ENCODE measurements at places on chromosomes 13 and 19. TPM values are rescaled to one million over a fixed set of nuclear protein-coding genes. Genes with fewer than 3 reads are reported as not detected.

Gene TEX101
- total RNA-seq: not detected

Gene KLC3
- not detected for total RNA-seq

DNA sequence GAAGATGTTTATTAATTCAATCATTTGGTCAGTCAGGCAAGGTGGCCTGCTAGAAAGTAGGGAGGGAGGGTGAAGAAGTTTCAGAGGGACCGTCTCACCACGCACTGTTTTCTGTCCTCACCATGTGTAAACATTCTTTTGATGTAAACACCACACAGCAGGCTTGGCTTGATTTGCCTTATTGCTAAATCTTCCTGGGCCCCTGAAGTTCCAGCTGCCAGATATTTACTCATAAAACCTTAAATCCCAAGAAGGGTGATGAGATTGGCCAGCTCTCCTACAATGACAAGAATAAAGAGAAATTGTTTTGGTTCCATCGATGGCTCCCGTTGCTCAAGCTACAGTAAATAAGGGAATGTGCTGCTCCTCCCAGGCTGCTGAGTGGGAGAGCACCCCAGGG lies 198.2 kb upstream of the TMTC4 start:
- DNase-seq: no peak

GRCh38 chr13:69948016-69948415 lies 159.6 kb upstream of the ATXN8OS start:
- DNase-seq: no peak

DNA sequence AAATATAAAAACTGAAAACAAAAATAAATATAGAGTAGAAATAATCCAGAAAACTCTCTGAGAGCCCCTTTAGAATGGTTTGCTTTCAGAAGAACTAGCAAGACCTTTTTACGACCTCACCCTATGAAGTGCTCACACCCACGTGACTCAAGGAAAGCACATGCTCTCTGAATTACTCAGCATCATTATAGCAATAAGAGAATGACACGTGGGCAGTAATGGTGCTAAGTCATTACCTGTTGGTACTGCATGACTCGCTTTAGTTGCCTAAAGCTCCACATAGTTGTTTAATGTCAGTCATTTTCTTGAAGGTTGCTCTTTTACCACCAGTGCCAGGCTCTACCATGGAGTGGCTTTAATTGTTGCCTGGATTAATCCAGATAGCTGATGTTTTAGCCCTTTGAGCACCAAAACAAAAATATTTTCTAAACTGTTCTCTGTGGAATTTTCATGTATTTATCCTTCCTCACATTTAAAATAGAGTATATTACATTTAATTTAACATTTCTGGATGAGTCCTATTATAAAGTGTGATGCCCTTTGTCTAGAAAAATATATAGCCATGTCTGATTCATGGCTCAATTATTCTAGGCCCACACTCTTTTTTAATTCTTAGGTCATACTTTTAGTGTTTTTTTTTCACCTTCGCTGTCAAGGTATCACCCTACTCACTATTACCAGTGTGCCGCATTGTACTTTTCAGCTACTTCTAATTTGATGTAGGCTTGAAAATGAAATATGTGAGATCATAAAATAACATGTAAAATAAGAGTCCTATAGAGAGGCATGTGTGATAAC lies 56.8 kb downstream of the THSD1 start:
- no peak for DNase-seq
